Naive thymus-derived CD8-positive, alpha-beta T cell (primary cell): ENCODE measurements at places on chromosomes 2 and 18. TPM values are rescaled to one million over a fixed set of nuclear protein-coding genes. Genes with fewer than 3 reads are reported as not detected.

The PPM1B gene
- 43.3 TPM for polyA plus RNA-seq

The CIB4 gene
- polyA plus RNA-seq: not detected

The UGT1A7 gene
- polyA plus RNA-seq: not detected

The ALPG gene
- not detected for polyA plus RNA-seq
